T-helper 9 cell (primary cell): ENCODE measurements at places on chromosomes 12 and 14.

DNA sequence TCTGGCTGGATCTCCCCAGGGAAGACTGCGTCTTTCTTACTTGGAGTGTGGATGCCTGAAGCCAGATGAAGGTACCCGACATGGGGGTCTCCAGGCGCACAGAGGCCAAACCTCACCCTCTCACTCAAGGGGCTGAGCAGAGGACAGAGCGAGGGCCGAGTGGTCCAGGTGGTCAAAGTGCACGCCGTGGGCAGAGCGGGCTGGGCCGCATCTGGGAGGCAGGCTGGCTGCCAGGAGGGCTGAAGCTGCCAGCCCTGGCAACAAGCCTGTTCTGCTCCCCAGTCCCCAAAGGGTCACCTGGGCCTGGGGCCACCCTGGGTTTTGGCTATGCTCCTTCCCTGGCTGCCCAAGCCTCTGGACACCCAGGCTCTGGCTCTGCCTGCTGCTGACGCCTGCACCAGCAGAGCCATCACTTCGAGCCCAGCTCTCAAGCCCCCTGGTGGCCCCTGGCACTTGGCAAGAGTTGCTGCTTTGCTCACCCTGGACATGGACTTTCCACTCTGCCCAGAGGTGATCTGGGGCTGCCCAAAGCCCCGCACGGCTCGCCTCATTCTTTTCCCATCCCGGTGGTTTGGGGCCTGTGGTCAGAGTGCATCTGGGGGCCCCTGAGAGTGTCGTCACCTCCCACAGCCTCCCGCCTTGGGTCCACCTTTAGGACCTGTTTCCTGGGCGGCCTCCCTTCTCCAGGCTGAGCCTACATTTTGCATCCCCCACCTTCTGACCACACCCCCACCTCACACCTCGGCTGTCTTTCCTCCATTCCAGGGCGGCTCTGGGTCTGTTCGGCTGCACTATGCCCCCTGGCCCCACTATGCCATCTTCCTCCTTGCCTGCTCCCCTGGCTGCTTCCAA, 2.8 kb downstream of the ADSS1 start:
- DNase-seq, result no peak

DNA sequence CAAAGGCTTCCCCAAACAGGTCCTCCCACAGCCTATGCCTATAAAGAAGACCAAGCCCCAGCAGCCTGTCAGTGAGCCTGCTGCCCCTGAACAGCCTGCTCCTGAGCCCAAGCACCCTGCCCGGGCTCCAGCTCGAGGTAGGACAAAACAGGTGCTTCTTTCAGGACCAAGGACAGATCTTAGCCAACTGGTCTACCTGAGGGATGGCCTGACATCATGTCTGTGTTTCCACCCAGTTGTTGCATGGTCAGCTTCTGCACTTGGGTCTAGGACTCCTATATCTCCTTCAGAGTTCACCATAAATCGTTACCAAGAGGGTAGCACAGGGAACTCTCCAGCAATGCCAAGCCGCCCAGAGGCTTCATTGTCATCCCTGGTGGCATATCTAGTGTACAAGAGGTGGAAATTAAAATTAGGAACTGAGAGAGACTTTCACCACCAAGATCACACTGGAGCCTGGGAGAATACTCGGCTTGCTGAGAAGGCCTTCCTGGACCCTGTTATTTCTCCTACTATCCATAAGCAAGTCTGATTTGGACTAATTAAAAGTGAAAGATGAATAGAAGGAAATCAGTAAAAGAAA, 38.2 kb upstream of the OAS1 start:
- DNase-seq, result no peak

- DNase-seq, result no peak
Observed at GRCh38 chr14:34275078-34275477, 187.0 kb downstream of the SPTSSA start.

GRCh38 chr12:18546399-18546798, 191.4 kb downstream of the PLCZ1 start:
- DNase-seq, result no peak

DNA sequence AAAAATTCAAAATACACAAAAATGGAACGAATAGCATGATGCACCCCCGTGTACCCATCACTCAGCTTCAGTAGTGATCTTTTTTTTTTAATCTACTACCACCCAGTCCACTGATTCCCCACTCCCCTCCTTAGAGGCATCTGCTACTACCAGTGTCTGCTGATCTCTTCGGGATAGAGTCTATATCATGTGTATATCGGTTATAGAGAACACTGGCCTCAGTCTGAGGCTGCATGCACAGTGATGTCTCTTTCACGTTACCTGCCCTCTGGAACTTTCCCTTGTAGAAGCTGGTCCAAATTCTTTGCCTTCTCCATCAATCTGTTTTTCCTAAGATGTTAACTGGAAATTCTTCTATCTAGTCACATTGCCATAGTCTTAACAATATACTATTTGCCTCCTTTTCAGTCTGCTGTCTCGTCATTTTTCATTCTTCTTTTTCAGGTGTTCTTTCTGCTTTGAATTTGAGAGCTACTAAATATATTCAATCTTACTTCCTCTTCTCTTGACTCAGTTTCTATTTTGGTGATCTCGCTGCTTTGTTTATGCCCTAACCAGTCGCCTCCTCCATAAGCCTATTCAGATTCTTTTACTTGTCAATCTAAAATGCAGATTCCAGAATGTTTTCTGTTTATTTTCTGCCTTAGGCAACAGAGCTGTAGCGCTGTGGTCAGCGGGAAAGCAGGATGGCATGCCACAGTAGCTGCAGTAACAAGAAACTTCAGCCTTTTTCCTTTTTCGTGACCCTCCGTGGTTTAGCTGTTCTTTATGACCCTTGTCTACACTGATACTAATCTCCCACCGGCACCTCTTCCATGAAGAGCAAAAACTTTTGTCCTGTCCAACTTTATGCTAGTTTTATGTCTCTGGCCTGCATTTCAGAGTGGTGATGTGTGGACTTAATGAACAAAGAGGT, 67.0 kb downstream of the FBXW8 start:
- DNase-seq, result no peak
